ENCODE measurements at places on chromosomes 11 and 22. TPM values are rescaled to one million over a fixed set of nuclear protein-coding genes. Genes with fewer than 3 reads are reported as not detected.
A peak's percentile ranks its signal among the peaks of the same experiment; 100 is the strongest.

Gene IGF2
- total RNA-seq: 69.8 TPM

DNA sequence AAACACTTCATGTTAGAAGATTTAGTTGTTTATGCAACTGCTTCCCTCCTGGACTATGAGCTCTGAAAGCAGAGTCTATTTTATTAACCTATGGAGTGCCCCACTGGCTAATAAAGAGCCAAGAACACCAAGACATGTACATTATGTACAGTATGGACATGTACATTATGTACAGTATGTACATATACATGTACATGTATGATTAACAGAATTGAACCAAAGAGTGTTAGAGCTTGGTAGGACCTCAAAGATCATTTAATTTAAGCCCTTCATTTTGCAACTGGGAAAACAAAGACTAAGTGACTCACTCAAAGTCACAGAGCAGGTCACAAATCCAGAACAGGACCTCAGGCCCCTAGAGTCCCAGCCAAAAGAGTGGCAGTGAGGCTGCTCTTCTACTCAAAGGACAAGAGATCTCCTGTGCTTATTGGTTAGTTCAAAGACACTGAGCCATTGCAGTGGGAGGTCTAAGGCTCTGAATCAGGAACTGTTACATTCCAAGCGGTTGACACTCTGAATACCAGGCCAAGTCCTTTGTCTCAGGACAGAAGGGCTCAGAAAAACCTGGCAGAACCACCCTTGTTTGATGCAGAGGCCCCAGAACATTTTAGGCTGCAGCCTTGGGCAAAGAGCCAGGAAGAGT is 103.8 kb downstream of the FAM168A start:
- no peaks in the 10 kb centered on the region for H3K36me3 ChIP-seq
- H3K4me3 ChIP-seq: no peak overlapping the region
- peak; percentile 27 for DNase-seq
- no peaks in the 10 kb centered on the region for H3K27me3 ChIP-seq

DNA sequence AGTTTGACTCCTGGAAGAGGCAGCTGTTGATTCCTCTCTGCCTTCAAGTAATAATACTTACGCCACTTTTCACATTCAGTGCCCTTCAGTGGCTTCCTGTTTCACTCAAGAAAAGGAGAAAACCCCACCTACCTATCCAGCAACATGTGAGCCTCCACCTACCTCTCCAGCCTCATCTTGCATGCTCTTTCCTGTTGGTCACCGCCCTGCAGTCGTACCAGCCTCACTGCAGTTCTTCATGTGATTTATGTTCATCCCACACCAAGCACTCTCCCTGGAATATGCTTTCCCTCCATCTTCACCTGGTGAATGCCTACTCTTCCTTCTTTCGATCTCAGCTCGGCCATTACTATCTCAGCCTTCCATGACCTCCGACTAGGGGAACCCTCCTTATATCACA is 21.8 kb upstream of the YWHAH start:
- no peaks in the 10 kb centered on the region for H3K36me3 ChIP-seq
- DNase-seq: no peak
- peaks cover 7% of the 10 kb centered on the region for H3K4me1 ChIP-seq

Gene OR4C13
- not detected for total RNA-seq

Gene WNT11
- total RNA-seq: 4.3 TPM

- peaks cover 8% of the 10 kb centered on the region for H3K4me1 ChIP-seq
- no peak overlapping the region for H3K27ac ChIP-seq
- no peaks in the 10 kb centered on the region for H3K27me3 ChIP-seq
- DNase-seq: no peak
- no peaks in the 10 kb centered on the region for H3K36me3 ChIP-seq
These were observed 45.0 kb downstream of the CWC15 start for GRCh38 chr11:94928117-94928990.

Gene OVOL1
- total RNA-seq: 27.6 TPM

GRCh38 chr11:64759722-64760719 is at the start of gene PYGM:
PYGM (minus strand) TSS chr11:64759974; CDS start chr11:64759898, 76 bp downstream.
- H3K4me3 ChIP-seq: peak within 1 kb of the TSS; percentile 22
- H3K27ac ChIP-seq: peak within 1 kb of the TSS; percentile 70
- peaks cover 62% of the 10 kb centered on the region for H3K4me1 ChIP-seq
- no peaks in the 10 kb centered on the region for H3K36me3 ChIP-seq
- DNase-seq: peak; percentile 83

GRCh38 chr11:72848846-72849466 is 34.7 kb downstream of the ATG16L2 start:
- H3K36me3 ChIP-seq: no peaks in the 10 kb centered on the region
- H3K4me1 ChIP-seq: no peaks in the 10 kb centered on the region
- no peak overlapping the region for H3K4me3 ChIP-seq
- H3K27me3 ChIP-seq: no peaks in the 10 kb centered on the region
- no peak for DNase-seq

- H3K27ac ChIP-seq: no peak overlapping the region
- H3K4me3 ChIP-seq: no peak overlapping the region
- H3K36me3 ChIP-seq: no peaks in the 10 kb centered on the region
- H3K27me3 ChIP-seq: no peaks in the 10 kb centered on the region
- H3K4me1 ChIP-seq: peaks cover 14% of the 10 kb centered on the region
- DNase-seq: no peak
These were observed 58.7 kb upstream of the FAM181B start for GRCh38 chr11:82792319-82792718.

DNA sequence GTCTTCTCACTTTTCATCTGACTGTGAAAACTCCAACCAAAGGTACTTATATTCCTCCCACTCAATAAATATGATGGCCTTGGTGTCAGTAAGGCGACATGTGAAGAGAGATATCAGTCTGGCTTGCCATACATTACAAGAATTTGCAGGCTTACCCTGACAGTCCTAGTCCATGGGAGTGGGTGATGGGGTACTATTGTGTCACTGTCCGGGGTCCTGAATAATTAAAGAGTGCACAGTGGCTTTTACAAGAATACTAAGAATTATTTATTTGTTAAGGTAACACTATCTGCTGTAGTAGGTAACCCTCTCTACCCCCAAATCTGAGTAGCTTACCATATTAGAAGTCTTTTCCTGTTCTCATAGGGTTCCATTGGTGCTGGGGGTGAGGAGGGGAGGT is 23.1 kb upstream of the IZUMO1R start:
- peaks cover 9% of the 10 kb centered on the region for H3K4me1 ChIP-seq
- no peaks in the 10 kb centered on the region for H3K27me3 ChIP-seq
- no peaks in the 10 kb centered on the region for H3K36me3 ChIP-seq
- no peak overlapping the region for H3K4me3 ChIP-seq
- no peak overlapping the region for H3K27ac ChIP-seq

DNA sequence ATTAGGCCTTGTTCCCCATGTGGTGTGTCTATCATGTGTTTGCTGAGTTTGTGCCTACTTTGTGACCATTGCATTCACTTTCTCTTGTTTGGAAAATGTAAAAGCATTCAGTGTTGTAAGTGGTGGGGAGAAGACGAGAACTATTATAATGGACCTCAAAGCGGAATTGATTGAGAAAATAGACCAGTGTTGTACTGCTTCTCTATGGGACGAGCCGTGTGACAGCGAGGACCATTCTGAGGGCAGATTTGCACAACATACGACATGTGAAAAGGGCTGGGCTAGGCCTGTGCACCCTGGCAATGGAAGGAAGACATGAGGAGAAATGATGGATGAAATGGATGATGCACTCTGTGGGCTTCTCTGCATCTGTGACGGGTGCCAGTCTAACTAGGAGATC is 233.5 kb downstream of the DSCAML1 start:
- no peak overlapping the region for H3K4me3 ChIP-seq
- H3K27ac ChIP-seq: no peak overlapping the region
- H3K27me3 ChIP-seq: no peaks in the 10 kb centered on the region
- no peaks in the 10 kb centered on the region for H3K36me3 ChIP-seq
- no peaks in the 10 kb centered on the region for H3K4me1 ChIP-seq
- DNase-seq: no peak

DNA sequence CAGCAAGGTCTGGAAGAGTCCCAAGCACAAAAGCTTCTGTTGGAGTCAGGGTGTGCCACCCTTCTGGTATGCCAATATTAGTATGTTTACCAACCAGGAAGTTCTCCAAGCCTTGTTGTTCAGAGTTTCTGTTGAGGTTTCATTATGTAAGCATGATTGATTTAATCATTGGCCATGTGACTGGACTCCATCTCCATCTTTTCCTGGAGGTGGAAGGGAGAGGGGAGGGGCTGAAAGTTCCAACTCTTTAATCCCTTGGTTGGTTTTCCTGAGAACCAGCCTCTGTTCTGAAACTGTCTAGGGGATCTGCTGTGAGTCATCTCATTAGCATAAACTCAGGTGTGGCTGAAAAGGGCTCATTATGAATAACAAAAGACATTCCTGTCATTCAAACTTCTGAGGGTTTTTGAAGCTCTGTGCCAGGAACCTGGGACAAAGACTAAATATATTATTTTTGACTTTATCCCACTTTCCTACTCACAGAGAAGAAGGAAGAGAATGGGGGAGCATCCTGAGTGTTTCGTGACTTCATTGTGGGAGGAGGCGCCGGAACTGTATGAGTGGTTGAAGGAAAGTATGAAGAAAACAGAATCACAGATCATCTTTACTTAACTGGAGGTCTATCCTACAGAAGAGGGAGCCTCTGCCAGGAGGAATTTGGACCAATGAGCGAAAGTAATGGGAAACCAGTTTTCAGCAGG is 138.2 kb downstream of the NECTIN1 start:
- no peak overlapping the region for H3K27ac ChIP-seq
- no peak for DNase-seq
- no peaks in the 10 kb centered on the region for H3K27me3 ChIP-seq

DNA sequence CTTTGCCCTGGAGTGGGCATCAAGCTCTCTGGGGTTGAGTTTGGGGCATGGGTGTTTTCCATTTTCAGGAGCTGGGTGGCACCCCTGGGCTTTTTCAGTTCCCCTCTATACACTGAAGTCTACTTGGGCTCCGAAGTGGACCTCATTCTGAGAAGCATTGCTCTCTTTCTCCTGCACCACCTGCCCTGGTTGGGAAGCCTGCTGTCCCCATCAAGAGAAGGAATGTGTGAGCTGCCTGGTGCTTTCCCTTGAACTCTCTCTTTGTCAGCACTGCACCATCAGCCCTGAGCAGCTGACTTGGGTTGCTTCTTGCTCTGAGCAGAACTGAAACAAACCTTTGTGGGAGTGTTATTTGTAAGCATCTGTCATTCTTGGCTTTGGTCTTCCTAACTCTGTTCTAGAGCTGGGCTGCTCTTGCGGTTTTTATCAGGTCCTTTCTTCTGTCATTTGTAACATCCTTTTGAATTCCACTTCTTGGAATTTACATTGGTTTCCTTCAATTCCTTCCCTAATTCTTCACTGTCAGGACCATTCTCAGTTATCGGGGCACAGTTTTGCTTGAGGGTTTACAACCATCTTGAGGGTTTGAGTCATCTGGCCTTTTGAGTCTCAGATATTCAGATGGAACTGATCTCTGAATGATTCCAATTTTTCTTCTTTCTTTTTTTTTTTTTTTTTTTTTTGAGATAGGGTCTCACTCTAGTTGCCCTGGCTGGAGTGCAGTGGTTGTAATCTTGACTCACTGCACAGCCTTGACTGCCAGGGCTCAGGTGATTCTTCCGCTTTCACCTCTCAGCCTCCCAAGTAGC is 20.5 kb downstream of the UBE2L3 start:
- H3K4me1 ChIP-seq: peaks cover 26% of the 10 kb centered on the region
- no peak overlapping the region for H3K4me3 ChIP-seq
- no peaks in the 10 kb centered on the region for H3K36me3 ChIP-seq

Gene MGAT3
- total RNA-seq: 6.4 TPM

DNA sequence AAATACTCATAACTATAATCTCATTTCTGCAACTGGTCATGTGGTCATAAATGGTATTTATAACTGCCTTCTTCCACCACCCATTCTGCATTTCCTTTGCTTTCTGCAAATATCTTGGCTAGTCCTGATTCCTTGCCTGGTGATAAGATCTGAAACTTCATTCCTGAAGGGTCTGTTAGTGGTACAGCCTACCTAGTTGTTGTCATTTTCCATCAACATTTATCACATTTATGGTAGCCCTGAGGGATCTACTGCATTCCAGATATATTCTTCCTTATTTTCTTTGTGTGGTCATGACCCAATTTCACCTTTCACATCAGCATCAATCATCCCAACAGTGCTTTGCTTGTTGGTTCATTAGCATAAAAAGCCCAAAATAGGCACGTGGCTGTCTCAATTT is 50.1 kb downstream of the DDX6 start:
- H3K4me3 ChIP-seq: no peak overlapping the region
- no peaks in the 10 kb centered on the region for H3K36me3 ChIP-seq
- no peaks in the 10 kb centered on the region for H3K27me3 ChIP-seq
- DNase-seq: no peak
- H3K27ac ChIP-seq: no peak overlapping the region
- H3K4me1 ChIP-seq: no peaks in the 10 kb centered on the region

DNA sequence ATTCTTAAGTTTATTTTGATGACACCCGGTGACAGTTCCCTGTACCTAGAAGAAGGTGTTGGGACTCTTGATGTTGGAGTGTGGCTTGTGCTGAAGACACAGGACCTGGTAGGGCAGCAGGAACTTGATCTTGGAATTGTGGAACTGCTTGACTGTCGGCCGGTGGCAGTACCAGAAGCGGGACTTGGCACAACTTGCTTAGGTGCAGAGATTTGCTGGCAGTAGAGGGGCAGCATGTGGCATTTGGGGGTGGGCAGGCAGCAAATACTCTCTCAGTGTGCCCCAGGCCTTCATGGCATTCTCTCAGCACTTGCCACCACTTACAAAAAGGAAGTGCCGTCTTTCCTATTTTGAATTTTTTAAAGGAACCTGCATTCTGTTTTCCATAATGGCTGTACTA is 3.6 kb downstream of the PEX26 start:
- no peaks in the 10 kb centered on the region for H3K36me3 ChIP-seq
- DNase-seq: no peak
- no peak overlapping the region for H3K4me3 ChIP-seq
- H3K4me1 ChIP-seq: peaks cover 13% of the 10 kb centered on the region
- no peak overlapping the region for H3K27ac ChIP-seq
- H3K27me3 ChIP-seq: no peaks in the 10 kb centered on the region

DNA sequence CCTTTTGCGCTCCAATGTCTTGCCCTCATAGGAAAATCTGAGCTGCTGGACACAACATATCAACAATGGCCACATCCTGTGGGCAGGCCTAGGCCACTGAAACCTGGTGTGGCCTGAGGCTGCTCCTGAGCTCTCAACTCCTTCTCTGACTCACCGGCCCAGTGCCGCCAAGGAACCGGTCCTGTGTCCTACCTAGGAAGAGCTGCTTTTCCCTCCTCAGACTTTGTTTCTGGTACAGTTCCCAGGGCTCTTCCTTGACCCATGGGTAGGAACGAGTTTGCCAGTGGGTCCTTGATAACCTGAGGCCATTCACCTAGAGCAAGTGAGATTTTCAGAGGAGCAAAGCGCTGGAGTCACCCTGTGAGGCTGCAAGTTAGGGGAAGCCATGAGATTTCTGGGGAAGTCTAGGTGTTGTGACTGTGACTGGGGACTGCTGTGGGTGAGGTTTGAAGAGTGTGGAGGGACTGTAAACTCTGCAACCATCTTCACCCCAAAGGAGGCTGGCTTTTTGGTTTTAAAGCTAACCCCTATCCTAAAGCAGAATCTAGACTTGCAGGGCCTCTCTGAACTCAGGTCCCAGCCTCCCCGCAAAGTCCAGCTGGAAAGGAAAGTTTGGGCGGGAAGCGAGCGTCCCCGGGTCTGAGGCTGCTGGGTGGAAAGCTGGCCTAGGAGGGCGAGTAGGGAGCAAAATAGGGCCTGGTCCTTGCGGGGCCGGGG is 12.0 kb upstream of the PAX6 start:
- H3K27ac ChIP-seq: no peak overlapping the region
- H3K36me3 ChIP-seq: no peaks in the 10 kb centered on the region
- no peak for DNase-seq
- no peak overlapping the region for H3K4me3 ChIP-seq

GRCh38 chr11:119030029-119030328 is 698 bp downstream of the SLC37A4 start:
- H3K36me3 ChIP-seq: no peaks in the 10 kb centered on the region
- peak overlapping the region; percentile 76 for H3K4me3 ChIP-seq
- no peak for DNase-seq
- H3K4me1 ChIP-seq: peaks cover 15% of the 10 kb centered on the region
- peak overlapping the region; percentile 90 for H3K27ac ChIP-seq
